ENCODE measurements at places on chromosomes 4 and X.

DNA sequence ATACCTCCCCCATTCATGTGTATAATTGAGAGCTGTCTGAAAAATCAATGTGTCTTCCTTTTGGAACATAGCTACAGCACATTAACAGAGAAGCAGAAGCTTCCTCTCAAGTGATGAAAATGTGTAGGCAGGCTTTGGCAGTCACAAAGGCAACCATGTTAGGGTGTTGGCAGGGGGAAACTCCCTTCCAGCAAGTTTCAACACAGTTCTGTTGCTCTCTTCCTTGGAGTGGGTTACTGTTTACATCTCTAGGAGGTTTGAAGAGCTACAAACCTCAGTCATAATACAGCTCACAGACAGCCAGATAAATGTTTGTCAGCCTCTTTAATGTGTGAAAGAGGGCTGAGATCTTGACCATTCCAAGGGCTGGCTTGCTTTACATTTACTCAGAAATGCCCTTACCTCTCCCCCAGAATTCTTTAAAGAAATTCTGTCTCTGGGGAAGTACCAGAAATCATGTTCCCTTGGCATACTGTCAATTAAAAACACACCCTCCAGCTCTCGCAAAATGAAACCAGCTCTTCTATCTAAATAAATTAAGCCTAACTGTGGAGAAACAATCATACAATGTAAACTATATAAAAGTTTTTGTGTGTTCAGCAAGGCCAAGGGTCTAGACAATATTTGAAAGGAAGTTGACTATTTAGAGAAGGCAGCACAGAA is 18.9 kb downstream of the ZBTB33 start:
- DNase-seq, result no peak

- DNase-seq, result no peak
Measured at GRCh38 chr4:150072906-150073714, 5.1 kb upstream of the DCLK2 start.

- no peak for DNase-seq
Measured at GRCh38 chr4:15332377-15332776, 95.5 kb upstream of the C1QTNF7 start.

DNA sequence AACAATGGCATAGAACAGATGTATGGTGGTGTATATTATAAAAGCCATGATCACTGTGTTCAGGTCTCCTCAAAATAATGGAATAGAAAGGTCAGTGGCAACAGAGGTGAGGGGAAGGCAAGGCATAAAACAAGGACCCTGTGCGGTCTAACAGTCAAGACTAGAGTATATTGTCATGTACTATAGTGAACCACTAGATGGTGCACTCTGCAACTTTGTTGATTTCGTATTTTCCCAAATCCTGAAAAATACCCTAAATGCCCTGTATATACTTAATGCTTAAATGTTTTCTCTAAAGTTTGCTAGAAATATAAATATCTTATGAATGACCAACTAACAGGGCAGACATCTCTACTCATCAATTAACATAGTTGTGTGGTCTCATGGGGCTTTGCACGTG is 453.0 kb downstream of the PCDH11X start:
- no peak for DNase-seq

DNA sequence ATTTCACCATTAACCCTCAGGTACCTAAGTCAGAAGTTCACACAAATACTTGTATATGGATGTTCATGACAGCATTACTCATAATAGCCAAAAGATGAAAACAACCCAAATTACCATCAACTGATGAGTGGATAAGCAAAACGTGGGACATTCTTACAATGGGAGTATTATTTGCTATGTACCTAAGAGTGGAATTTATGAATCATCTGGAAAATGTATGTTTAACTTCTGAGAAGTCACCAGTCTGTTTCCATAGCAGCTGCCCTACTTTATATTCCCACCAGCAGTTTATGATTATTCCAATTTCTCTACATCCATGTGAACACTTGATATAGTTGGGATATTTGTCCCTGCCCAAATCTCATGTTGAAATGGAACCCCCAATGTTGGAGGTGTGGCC is 1478.9 kb downstream of the PCDH19 start:
- no peak for DNase-seq

DNA sequence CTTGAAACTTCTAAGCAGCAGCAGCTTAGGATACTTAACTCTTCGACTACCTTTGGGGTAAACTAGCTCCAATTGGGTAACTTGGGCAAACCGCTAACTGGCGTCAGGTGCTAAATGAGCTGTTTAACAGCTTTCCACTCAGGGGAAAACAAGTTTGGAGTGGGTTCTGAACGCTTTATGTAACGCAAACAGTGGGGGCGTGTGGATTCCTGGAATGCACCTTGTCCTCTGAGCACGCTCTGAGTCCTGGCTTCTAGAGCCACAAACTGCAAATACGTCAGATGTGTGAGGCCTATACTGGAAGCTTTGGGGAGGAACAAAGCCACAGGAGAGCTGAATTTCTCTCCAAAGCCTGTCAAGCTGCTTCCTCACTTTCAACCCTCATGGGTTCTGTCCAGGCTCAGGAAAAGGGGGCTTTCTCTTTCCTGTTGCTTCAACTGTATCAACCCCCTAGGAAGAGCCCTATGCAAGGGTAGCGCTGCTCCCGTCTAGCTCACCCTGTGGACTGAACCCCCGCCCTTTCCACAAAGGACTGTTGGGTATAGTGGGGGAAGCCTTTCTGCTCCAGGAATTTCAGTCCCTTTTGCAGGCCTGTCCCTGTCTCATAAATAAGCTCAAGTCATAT is 4.5 kb upstream of the WDR1 start:
- no peak for DNase-seq

- DNase-seq, result no peak
Measured at GRCh38 chrX:43141885-43142284, 363.9 kb upstream of the PPP1R2C start.

DNA sequence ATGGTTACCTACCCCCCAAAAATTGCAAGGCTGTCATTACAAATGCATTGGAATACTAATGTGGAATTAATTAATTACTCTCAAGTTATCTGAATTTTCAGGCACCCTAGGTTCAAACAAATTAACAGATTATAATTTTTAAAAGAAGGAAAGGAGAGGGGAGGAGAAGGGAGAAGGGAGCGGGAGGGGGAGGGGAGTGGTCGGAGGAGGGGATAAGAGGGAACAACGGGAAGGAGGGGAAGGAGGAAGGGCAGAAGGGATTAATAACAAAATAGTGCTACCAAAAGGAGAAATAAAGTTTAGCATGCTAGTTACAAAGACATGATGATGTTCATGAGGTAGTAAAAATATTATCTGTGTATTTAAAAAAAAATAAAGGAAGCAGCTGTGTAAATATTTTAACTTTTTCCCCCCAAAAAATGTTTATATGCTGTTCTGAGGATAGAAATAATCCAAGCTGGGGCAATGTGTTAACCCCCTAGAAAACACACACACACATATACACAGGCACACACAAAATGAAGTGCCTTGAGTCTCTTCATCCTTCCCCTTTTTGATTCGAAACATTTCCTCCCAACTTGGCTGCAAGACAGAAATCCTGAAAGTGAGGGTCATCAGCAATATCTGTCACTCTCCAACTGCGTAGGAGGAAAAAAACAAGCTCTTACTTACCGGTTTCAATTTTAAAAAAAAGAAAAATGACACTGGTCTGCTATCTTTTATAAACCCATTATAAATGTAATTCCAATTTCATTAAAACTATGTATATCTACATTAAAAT is 58.8 kb downstream of the PPP3CA start:
- no peak for DNase-seq

- DNase-seq, result no peak
Measured at GRCh38 chr4:185210102-185210981, 944 bp downstream of the SNX25 start.

GRCh38 chrX:959595-959994 is 252.9 kb downstream of the CRLF2 start:
- no peak for DNase-seq

GRCh38 chrX:114365065-114365834 is 218.6 kb upstream of the HTR2C start:
- no peak for DNase-seq

DNA sequence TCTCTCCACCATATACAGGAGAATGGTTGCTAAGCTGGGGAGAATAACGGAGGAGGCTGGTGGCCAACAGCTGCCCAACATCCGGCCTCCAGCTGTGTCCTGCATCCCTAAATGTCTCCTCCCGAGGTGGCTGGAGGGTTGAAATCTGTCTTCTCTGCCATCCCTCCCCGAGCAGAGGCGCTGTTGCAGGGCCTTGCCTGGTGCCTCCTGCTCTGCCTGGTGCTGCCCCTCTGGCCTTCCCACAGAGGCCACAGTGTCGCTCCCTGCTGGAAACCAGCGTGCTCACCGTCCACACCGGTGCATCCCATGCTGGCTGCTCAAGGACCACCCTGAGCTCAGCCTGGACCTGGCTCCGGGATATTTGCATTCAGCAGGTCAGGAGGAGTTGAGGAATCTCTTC is 115.2 kb downstream of the ENPP6 start:
- DNase-seq, result no peak

- no peak for DNase-seq
Measured at GRCh38 chr4:145879598-145879997, 59.0 kb downstream of the ZNF827 start.

GRCh38 chr4:10421344-10422055 is 35.7 kb downstream of the ZNF518B start:
- DNase-seq, result no peak

DNA sequence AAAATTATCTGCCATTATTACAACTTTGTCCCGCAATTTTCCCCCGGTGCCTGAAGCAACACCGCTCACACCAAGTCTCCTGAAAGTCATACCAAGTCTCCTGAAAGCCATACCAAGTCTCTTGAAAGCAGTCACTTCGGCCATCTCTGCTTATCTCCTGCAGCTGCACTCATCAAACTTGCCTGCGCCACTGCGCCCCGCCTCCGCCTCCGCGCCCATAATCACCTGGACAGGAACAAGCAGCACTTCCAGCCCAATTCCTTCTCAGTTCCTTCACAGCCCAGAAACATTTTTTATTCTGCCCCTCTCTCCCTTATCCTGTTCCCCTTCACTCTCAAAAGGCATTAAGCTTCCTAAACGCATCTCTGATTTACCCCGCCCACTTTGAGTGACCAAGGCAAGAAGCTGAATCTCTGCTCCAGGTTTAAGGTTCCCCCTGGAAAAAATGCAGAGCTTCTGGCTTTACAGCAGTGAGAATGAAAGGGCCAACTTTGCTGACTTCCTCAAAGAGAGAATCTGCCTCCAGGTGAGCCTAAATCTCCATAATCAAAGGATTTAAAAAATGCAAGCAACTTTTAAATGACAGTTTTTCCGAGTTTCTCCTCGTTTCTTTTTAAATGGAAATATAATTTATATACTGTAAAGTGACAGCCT is 7.7 kb downstream of the GPR50 start:
- no peak for DNase-seq
